ENCODE measurements at places on chromosomes 7 and 10.

GRCh38 chr7:82331234-82331633, 112.3 kb downstream of the CACNA2D1 start:
- DNase-seq = peak; percentile 41

DNA sequence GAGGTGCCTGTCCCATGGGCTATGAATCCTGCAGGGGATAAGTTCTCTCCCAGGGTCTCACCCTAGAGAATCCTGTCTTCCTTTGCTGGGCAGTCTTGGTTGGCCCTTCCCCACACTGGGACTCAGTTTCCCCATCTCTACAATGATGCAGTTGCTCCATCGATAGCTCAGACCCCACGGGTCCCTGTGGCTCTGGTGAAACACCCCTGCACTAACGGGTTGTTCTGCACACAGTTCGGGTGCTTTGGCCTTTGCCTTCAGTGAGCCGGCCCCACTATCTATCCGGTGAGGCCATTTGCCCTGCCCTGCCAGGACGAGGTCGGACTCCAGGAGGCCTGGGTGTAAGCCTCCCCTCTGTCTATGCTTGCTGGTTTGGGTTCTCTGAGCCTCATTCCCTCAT, 76.5 kb upstream of the PCBD1 start:
- DNase-seq = no peak

DNA sequence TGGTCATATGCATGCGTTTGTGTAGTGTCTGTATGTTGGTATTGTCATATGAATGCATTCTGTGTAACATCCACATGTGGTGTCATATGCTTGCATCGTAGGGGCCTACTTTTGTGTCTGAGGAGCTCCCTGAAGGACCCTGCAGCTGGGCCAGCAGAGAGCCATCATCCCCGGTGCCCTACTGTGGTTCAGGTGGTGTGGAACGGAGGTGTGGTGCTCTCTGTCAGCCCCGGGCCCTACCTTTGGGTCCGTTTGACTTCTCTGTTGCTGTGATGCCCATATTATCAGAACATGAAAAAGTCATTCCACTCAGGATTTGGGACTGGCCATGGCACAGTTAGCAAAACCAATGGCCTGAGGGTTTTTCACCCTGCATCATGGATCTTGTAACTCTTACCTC, 217.9 kb downstream of the ADARB2 start:
- no peak for DNase-seq

DNA sequence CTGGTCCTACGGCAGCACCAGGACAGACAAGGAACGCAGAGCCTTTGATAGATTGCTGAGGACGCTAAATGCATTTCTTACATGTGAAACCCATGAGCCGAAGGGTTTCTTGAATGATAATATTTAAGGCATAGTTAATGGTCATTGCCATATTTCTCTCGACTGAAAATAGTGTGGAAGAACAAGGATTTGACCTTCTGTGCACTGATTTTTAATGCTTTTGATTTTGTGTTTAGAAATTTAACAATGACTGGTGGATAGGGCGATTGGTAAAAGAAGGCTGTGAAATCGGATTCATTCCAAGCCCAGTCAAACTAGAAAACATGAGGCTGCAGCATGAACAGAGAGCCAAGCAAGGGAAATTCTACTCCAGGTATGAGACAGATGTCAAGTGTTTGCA, 150.8 kb downstream of the NSUN6 start:
- DNase-seq = no peak

GRCh38 chr7:81624650-81625631, 144.9 kb downstream of the HGF start:
- DNase-seq = no peak

GRCh38 chr7:55484834-55485233, 87.5 kb downstream of the VOPP1 start:
- DNase-seq = no peak

DNA sequence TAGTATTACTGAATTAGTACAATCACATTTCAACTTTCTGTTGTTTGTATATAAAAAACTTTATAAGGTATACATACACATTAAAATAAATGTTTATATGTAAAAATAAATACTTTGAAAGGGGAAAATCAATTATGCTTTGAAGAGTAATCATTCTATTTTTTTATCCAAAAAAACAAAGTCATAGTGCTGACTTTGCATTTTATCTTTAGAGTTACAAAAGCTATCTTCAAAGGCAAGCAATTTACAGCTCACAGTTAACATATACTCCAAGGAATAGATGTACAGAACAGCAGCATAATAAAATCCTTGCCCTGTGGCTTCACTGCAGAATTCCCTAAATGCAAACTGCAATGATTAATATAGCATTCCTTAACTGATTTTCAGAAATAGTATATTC, 53.2 kb downstream of the MAGI2 start:
- no peak for DNase-seq

DNA sequence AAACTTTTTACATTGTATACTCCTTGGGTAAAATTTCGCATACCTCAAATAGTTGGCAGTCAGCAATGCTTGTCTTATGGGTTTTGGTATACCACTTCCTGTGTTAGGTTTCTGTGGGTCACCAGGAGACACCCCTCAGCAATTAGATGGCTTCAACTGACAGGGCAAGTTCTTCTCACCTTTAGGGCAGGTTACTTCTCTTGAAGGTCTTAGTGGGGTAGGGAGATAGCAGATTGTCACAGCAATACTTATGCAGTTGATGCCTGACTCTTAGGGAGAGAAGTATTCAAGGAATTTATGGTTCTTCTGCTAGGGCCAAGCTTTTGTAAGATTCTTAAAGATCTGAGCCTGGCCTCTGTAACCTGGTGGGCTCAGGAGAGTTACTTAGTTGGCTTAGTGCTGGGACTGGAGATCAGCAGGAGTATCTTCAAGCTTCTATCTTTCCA, 42.9 kb downstream of the MKLN1 start:
- no peak for DNase-seq

DNA sequence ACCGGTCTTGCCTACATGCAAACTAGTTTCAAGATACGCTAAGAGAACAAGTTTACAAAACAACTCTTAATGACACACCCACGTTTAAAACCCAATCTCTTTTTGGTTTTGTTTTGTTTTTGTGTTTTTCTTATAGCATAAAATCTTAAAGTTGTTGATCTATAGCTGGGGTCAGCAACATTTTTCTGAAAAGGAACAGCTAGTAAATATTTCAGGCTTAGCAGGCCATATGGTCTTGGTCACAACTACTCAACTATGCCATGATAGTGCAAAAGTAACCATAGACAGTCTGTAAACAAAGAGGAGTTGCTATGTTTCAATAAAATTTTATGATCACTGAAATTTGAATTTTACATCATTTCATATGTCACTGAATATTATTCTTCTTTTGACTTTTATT, 327.4 kb downstream of the AGMO start:
- no peak for DNase-seq

DNA sequence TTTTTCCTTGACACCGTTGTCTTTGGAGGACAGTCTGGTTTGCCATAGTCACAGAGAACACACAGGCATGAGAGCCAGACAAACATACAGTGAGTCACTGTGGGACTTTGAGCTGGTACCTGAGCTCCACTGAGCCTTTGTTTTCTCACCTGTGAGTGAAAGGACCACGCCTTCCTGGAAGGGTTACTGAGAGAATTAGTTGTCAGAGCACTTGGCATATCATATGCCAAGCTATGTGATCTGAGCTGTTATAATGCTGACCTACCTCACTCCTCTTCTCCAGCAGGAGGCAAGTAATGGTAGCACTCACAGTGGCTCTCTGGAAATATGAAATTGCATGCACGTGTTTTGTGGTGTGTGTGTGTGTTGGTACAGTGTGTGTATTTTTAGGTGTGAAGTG, 59.7 kb downstream of the CXCL12 start:
- DNase-seq = no peak

DNA sequence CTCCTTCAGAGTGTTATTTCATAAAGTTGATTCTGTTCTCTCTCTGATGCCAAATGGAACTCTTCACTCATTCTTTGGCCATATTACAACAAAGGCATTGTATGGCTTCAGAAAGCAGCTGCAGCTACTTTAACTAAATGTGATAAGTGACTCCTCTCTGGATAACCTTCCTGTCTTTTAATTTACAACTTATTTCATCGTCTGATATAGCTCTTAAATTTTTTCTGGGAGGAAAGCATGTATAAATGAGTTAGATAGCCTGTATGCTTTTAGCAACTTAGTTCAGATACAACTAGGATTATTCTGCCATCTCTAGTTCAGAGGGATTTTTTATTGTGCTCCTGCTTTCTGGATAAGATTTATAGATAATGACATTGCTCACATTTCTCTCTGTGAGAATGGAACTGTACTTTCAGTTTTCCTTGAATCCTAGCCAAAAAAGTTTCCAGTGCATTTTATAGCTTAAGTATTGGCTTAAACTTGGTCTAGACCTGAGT, 57.5 kb downstream of the KLHDC10 start:
- no peak for DNase-seq

DNA sequence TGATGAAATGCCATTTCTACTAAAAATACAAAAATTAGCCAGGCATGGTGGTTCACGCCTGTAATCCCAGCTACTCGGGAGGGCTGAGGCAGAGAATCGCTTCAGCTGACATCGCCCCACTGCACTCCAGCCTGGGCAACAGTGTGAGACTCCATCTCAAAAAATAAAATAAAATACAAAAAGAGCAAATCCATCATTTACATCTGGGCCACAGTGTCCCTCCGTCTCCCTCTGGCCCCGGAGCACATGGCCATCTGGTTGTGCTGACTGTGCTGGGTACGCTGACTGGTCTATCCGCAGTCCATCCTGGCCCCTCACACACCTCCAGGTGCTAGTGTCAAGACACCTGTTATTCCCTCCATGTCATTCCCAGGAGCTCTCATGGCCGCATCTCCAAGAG, 42.1 kb downstream of the KCNH2 start:
- DNase-seq = no peak

DNA sequence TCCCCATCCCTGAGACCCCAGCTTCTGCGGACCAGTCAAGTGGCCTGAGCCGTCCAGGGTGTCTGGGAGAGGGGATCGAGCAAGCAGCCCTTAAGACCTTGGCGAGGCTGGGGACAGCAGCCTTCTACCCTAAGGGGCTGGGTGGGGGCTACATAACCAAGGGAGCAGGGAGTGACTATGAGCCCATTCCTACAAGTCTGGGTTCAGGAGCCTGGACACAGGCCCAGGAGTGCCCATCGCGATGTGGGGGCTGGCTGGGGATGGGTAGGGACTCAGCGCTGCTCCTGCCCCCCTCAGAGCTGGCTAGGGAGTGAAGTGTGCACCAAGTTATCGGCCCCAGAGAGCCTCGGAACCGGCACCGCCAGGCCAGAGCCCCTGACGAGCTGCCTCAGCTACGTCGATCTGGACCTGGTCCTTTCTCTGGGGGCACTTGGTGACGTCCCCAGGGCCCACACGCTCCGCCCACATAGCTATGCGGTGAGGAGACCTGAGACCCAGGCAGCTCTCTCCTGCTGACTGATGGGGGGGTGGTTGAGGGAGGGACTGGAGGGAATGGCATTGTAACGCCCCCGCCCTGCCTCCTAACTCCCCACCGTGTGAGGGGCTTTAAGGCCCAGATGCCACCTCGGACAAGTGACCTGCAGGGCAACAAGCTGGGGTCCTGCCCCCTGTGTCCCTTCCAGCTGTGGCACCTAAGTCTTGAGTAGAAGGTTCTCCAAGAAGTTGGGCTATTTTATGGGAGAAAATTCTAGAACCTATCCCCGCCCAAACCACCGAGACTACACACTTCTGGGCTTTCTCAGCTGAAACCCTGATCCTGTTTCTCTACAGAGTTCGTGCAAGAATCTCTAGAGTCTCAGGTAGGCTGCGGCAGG, 2.5 kb downstream of the SAP25 start:
- no peak for DNase-seq

DNA sequence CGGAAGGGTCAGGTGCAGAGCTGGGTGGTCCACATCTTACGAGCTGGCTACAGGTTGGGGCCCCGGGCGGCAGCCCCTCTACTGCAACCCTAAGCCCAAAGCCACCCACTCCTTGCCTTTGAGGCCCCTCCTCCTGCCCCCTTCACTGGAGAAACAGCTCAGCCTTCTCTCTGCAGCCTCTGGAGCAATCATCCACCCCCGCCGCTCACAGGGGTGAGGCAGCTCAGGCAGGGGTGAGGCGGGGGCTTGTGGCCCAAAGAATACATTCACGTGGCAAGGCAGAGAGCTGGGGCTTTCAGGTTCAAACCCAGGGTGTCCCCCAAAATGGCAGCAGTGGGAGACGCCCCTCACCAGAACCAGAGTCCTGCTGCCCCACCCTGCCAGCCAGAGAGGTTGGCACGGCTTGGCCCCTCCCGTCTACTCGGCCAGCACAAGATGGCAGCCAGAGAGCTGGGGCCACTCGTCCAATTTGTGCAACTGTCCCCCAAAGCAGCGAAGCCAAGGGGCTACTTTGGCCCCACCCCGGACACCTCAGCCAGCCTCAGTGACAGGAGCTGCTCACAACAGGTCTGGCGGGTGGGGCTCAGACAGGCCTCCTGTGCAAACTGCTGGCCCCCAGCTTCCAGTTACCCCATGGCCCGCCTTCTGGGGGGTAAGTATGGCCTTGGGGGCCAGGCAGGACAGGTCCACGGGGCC, 7.2 kb downstream of the GNB2 start:
- DNase-seq = no peak

DNA sequence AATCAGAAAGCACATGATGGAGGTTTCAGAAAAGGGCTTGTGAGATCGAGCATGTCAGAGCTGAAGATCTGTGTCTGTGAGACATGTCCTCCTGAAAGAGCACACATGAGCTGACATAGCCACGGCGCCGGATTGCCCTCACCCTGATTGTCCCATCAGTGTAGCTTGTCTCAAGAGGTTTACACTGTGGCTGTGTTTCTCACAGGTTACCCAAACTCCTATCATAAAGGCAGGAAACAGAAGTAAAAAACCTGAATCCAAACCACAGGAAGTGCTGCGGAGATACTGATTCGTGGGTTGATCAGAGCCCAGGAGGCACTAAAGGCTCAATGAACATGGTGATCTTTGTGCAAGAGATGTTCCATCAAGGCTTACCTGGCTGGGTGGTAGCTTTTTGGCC, 3.9 kb upstream of the ATP6V0E2 start:
- no peak for DNase-seq

DNA sequence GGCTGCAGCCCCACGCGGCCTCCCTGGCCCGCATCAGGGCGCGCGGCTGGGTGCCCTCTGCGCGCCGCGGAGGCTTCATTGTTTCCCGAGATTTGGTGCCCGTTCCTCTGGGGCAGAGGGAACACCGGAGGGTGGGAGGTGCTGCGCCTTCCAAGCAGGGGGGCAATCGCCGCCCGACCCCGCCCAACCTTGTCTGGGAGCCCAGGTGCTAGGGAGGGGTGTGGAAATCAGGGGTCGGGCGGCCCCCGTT, 1.0 kb upstream of the NRP1 start:
- DNase-seq = no peak

- DNase-seq = no peak
Measured at GRCh38 chr10:107754814-107755213, 590.3 kb upstream of the SORCS1 start.

DNA sequence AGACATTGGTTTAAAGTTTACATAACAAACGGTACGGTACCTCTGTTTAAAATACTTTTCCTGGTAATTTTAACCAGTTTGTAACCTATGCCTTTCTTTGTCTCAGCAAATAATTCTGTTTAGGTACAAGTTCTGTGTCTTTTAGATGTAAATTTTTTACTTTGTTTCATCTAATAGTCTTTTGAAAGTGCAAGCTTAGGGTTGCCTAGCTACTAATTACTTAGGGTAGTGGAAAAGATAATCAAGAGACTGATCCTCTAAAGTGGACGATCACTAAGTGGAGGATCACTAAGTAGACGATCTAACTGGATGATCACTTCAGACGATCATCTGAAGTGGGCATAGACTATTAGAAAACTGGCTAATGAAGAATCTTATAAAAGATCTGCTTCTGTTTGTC, 16.1 kb upstream of the FKBP9 start:
- DNase-seq = peak; percentile 29

GRCh38 chr10:3775696-3776551, 9.1 kb downstream of the KLF6 start:
- DNase-seq = no peak
